ENCODE measurements at places on chromosomes 6 and 20.

- DNase-seq: no peak
Observed at GRCh38 chr6:1662534-1662933, 52.8 kb downstream of the FOXC1 start.

GRCh38 chr20:23654717-23655116 is 17.0 kb upstream of the CST3 start:
- DNase-seq: no peak

DNA sequence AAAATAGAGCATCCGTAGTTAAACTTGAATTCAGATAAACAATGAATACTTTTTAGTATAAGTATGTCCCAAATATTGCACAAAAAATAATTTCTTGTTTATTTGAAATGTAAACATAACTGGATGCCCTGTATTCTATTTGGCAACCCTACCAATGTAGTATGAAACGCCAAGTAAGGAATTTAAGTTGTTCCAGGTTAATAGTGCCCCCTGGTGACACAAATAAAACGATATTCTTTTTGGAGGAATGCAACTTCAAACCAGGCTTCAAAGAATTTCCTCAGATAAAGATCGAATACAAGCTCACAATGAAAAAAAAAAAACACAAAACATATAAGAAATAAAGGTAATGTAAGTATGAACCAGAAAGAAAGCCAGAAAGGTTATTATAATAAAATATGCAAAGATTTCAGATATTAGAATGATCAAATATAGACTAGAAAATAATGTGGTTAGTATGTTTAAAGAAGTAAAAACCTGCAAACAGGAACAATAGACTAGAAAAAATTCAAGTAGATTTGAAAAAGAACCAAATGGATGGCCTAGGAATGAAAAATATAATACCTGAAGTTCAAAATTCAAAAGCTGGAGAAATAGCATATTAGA is 18.4 kb upstream of the AKAP7 start:
- DNase-seq: no peak

DNA sequence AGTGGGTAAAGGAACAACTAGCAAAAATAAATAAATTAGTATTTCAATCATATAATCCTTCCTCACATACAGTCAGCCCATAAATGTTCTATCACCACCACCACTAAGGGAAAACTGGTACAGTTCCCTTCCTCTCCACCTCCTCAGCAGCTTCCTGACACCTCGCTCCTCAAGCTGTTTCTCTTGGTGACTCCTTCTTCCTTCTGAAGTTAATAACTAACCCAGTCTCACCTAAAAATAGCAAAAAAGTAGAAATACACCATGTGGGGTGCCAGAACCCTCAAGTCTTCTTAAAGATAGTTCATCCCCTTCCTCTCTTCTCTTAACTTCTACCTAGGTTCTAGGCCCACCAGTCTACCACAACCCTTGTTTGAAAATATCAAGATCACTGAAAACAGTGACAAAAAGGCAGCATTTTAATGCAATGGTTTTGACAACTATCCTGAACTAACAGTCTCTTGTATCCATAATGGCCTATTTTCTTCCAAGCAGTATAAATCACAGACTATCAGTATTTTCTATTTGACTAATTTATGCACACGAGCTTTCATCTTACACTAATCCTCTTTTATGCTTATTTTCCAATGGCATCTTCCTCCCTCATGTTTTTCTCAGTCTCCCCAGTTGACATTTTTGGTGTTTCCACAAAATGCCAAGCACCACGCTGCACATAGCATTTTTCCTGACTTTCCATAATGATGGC is 85.5 kb downstream of the KHDC1L start:
- no peak for DNase-seq

GRCh38 chr20:38799203-38799602 is 6.3 kb upstream of the PPP1R16B start:
- no peak for DNase-seq

DNA sequence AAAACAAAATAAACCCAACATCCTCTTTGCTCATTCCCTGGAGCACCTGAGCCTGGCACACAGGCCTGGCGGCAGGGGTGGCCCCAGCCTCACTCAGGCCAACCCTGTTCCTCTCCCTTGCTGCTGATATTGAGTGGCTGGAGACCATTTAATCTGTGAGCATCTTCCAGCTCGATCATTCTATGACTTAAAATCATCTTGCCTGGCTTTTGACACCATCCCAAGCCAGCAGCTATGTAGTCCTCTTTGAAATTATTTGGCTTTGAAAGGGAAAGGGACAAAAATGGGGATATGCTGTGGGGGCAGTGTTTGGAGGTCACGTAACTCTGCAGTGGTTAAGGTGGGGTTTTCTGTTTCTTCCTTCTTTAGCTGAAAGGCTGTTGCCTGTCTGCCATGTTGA is 22.8 kb downstream of the EZR start:
- no peak for DNase-seq

- no peak for DNase-seq
Observed at GRCh38 chr6:11494786-11495564, 42.6 kb upstream of the TMEM170B start.
